ENCODE measurements at places on chromosomes 11 and 22.
A peak's percentile ranks its signal among the peaks of the same experiment; 100 is the strongest.

DNA sequence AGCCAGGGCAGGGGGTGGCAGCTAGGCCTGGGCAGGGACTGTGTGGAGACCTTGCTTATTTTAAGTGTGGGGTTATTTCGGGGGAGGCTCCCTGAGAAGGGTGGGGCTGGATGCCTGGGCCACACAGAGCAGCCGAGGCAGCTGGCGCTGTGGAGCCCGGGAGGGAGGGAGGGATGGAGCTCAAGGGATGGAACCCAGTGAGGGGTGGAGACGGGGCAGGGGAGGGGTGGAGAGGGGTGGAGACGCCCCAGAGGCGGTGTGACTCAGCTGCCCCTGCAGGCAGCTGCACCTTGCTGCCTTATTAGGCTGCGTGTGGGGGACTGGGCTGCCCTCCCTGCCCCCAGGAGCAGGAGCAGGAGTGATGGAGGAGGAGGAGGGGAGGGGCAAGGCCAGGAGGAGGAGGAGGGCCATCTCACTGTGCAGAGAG lies 9.8 kb upstream of the TSSC4 start:
- DNase-seq, result no peak

DNA sequence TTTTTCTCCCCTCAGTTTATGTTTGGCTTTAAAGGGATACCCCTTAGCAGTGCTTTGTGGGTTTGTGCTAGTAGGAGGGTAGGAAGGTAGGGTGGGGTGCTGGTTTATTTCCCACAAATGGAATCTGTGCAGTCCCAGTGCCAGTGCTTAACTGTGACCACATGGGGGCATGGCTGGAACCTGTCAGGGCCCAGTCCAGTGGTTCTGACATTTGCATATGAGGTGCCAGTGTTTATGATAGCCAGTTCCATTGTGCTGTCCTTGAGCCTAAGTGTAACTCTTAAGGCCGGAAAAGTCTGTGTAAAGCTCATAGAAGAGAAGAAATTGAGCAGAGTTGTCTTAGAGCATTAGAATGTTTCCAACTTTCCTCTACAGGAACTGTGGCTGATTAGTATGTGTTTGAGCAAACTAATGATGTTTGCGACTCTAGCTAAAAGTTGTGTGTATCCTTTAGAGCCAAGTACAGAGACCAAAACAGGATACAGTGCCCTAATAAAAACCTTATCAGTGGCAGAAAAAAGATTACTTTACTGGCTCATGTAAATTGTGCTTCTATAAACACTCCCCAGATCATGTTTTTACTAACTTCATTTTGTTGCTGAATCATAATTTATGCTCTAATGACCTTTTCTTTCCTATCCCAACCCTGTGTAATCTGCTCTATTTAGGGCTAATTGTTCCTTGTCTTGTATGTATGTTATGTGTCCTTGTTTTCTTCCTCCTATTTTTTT lies 38.1 kb downstream of the DIXDC1 start:
- no peak for DNase-seq

DNA sequence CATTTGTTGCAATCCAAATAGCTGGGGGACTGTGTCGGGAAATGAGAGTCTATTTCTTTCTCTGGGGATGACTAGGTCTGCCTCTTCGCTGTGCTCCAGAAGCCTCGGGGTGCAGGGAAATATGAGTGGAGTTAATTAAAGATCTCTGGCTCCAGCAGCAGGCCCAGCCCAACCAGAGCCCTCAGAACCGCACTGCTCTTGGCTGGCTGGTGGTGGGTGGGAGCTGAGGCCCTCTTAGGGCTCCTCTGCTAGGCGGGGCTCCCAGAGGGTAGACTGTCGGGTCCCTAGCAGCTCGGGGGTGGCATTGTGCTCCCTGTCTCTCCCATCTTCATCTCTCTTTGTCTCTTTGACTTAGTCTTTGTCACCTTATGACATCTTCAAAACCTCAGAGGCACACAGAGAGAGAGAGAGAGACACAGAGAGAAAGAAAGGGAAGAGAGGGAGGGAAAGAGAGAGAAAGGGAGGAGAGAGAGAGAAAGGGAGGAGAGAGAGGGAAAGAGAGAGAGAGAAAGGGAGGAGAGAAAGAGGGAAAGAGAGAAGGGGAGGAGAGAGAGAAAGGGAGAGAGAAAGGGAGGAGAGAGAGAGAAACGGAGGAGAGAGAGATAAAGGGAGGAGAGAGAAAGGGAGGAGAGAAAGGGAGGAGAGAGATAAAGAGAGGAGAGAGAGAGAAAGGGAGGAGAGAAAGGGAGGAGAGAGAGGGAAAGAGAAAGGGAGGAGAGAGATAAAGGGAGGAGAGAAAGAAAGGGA lies 20.2 kb downstream of the MPPED1 start:
- no peak for DNase-seq

DNA sequence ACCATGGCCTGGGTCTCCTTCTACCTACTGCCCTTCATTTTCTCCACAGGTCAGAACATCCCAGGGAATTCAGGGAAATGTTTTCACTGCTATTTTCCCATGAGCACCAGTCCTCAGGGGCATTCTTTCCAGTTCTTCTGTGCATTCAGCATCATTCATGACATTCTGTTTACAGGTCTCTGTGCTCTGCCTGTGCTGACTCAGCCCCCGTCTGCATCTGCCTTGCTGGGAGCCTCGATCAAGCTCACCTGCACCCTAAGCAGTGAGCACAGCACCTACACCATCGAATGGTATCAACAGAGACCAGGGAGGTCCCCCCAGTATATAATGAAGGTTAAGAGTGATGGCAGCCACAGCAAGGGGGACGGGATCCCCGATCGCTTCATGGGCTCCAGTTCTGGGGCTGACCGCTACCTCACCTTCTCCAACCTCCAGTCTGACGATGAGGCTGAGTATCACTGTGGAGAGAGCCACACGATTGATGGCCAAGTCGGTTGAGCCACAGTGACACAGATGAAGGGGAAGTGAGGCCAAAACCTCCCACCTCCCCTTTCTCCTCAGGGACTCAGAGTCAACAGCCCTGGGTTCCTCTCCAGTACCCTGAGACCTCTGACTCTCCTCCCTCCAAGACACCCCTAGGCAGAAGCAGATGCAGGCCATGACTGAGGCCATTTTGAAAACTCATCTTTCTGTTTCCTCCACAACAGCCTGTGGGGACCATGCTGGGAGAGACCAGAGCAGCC lies 15.9 kb upstream of the IGLL5 start:
- peak; percentile 4 for DNase-seq

DNA sequence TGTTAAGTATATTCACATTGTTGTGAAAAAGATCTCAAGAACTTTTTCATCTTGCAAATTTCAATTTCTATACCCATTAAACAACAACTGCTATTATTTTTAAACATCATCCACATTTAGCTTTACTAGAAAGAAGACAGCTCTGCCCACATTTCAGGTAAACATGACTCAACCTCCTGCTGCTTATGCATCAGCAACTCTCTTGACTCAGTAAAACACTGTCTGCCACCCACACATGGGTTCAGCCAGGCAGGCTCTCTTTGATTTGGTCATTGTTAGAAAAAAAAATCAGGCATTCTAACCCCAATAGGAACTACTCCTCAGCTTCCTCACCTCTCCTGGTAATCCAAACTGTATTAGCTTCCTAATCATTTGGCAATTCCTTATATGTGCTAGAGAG lies 5.1 kb upstream of the ENDOD1 start:
- DNase-seq, result no peak

GRCh38 chr11:60783141-60783484 lies 2.0 kb upstream of the MS4A10 start:
- no peak for DNase-seq

- no peak for DNase-seq
Measured at GRCh38 chr11:70642266-70642665, 243.9 kb downstream of the CTTN start.

DNA sequence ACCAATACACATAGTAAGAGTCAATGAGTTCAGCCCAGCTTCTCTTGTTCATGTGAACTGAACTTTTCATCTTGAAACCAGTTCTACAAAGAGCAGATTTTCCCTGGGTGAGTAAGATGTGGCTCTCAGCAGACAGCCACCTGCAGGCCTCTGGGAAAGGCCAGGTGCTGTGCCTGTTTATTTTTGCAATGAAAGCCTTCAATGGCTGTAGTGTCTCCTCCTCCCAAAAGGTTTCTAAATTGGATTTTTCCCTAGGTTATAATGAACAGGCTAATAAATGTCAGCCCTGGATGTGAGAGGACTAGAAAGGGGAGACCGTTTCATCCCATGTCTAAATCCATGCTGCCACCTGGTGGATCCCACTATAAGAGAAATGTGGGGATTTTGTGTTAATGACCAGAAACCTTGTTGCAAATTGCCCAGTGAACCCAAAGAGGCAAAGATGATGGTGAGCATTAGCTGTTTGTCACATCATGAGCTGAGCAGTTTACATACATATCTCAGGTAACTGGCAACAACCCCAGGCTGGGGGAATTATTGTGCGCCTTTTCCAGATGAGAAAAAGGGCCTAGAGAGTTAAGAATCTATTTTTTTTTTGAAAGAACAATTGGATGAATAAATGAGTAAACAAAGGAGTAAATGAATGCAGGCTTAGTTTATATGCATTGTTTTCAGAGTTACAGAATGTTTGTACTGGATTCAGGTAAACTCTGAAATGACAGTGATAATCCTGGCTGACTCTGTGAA lies 12.7 kb downstream of the C11orf91 start:
- peak; percentile 62 for DNase-seq

DNA sequence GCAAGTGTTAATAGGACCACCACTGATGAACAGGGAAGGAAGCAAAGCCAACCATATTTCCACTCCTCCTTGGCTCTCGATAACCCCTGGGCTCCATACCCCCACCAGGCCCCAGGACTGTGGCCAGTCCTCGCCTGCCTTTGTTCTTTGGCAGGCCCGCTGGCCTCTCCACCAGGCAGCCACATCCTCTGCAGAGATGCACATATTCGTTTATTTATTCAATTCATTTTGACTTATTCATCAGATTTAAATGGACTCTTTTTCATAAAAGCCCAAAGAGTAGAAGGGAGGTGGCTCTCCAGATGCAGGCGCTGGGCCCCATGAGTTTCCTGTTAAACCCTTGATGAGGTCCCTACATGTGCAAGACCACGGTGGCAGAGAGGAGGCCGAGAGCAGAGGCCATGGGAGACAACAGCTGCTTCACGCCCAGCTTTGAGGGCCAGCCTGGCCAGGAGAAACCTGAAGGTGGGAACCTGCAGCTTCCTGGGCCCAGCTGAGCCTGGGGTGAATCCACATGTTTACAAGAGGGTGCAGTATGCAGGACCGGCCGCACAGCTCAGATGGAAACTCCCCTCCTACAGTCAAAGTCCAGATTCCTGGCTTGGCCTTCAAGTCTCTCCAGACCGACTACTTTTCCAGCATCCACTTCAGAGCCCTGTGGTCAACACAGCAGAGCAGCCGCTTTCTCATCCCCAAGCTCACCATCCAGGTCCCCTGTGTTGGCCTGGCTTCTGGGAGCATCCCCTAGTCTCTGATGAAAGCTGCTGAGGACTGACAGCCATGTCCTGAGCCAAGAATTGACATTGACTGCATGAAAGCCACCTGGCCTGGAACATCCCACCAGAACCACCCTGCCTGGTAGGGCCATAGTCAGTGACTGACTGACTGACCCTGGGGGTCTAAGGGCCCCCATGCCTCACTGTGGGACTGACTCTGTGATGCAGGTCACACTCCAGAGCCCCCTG lies 39.7 kb upstream of the CCND1 start:
- no peak for DNase-seq

DNA sequence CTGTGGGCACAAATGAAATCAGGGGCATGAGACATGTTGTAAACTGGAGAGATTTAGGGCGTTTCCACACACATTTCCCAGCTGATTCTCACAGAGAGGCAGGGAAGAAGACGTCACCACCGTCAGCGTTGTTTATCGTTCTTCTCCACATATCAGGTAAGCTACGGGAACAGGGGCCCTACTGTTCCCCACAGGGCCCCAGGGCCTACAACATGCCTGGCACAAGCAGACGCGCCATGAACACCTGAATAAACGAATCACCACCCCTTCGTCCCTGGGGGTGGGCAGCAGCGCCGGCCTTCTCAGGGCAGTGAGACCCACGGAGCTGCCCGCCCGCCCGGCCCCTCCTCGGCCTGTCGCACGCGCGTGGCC lies 342 bp downstream of the EFCAB6 start:
- peak; percentile 37 for DNase-seq

- peak; percentile 26 for DNase-seq
Measured at GRCh38 chr11:62439785-62440602, 21.2 kb downstream of the SCGB1A1 start.

DNA sequence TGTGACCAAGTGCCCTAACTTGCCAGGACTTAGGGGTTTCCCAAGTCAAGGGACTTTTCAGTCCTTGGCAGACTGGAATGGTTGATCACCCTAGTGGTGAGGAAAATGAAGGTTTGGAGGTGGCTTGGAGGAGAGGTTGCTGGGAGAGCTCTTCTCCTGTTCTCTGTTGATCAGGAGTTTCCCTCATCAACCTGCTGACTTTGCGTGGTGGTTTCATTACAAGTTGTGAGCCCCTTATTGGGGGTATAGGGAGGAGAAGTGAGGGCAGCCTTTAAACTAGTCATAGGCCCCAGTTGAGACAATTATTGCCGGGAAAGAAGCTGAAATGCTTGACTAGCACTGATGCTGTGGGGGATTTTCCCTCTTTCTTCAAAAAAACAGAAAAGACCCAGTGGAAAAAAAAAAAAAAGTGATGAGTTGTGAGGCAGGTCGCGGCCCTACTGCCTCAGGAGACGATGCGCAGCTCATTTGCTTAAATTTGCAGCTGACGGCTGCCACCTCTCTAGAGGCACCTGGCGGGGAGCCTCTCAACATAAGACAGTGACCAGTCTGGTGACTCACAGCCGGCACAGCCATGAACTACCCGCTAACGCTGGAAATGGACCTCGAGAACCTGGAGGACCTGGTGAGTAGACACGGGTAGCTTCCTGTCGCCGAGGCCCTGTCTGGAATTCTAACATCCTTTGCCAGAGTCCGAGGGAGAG lies at the start of gene CXCR5:
TSS of gene CXCR5 (plus strand) at position 525 of the 704 bp plus-strand sequence. CDS start at position 575, 50 bp downstream.
- no peak for DNase-seq

DNA sequence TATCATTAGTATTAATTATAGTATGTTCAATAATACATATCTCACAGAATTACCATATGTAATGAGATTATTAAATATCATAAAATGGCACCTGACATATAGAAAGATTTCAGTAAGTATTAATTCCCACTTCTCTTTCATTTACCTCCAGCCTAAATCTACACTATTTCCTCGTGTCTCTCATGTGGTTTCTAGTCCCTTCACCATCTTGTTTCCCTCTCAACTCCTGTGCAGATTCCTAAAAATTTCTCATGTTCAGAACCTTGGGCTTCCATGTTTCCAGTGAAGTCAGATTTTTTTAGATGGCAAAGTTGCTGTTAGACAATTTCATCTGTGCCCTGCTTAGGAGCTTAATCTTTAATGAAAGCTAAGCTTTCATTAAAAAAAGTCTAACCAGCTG lies 14.1 kb upstream of the HBE1 start:
- DNase-seq, result no peak

- no peak for DNase-seq
Measured at GRCh38 chr11:76574406-76574805, 96.1 kb downstream of the LRRC32 start.

GRCh38 chr11:119754656-119755355 lies 25.8 kb upstream of the NECTIN1 start:
- DNase-seq, result no peak

DNA sequence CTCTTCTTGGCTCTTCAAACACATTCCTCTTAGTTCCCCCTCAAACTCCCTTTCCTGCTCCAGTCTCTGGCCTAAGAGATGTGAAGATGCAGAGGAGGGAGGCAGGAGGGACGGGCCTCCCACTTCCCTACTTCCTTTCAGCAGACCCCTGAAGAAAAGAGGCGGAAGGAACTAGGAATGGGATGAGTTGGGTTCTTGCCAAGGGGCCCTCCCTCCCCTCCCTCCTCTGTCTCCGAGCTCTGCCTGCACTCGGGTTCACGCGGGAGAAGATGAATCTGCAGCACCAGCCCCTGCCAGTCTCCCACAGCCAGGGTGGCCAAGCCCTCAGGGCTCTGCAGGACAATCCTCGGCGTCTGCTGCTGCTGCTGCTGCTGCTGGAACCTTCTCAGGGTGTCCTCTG lies 24.3 kb upstream of the PKNOX2 start:
- no peak for DNase-seq

- no peak for DNase-seq
Measured at GRCh38 chr22:49233507-49234100, 594.1 kb downstream of the BRD1 start.

All from adrenal gland (tissue), 19 donors.